SW480 (cell line): ENCODE measurements at places on chromosomes 5 and 9.
A peak's percentile ranks its signal among the peaks of the same experiment; 100 is the strongest.

DNA sequence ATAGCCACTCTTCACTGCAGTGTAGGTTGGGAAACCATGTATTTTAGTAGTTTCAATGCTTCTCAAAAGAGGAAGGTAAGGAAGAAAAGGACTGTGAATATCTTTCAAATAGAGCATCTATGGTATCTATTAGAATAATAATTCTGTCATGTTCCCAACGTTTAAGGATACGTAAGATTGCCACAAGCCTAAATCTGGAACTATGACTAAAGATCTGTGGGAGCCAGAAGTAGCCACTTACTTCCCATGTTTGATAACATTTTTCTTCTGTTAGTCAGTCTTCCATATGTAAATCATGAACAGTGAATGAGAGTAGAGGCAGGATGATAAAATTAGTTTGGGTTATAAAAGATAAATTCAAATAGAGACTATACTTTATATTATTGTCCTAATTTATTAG, 16.3 kb upstream of the MROH2B start:
- DNase-seq, result no peak

- no peak for DNase-seq
These were observed 44.9 kb downstream of the MACROH2A1 start for GRCh38 chr5:135353952-135354721.

DNA sequence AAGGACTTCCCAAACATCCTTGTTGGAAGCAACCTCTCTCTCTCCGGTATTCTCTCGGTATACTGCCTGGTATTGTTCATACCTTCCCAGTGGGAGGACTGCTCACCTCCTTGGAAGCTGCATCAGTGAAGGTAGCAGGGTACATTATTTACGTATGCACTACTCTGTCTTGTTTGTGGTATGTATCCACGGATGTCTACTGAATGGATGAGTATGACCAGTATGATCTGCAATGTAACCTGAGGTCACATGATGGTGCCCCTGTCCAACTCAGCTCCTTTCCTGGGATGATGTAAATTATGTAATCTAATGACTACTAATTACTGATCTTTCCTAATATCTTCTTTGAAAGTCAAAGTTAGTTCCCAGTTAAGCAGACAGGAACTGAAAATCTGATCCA, 32.1 kb downstream of the CEMIP2 start:
- no peak for DNase-seq

- no peak for DNase-seq
These were observed 235.5 kb downstream of the FANCC start for GRCh38 chr9:95081998-95082397.

DNA sequence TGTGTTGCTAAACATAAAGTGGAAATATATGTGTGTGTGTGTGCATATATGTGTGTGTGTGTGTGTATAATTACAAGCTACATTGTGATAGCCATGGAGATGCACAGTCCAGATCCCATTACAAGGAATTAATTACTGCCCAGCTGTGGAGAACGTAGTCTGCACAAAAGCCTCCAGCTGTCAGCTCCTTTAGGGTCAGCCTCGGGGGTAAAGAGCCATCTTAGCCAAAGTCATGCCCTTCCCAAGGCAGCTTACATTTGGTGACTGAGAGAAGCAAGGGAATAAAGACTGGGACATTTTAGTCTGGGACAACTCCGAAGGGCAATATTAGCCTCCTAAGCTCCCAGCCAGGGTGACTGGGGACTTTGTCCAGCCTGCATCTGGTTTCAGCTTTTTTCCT, 21.9 kb upstream of the FOCAD start:
- no peak for DNase-seq

DNA sequence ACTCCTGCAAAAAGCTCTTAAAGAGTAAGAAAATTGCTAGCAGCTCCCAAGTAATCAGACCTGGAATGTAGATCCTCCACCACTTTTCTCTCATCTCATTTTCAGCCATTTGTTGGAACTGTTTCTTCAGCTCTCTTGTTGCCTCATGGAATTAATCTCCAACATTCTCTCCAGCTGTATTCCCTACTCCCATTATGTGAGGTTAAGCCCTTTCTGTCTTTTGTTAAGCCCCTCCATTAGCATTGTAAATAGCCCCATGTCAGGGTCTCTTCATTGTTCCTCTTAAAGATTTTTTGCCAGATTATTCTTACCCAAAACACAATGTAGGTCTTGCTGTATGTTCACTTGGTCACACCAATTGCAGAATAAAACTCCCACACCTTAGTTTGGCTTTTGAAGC, 119.8 kb downstream of the PLPPR1 start:
- no peak for DNase-seq

- peak; percentile 76 for DNase-seq
These were observed 663 bp downstream of the ISOC1 start for GRCh38 chr5:129094924-129095899.

GRCh38 chr9:72169178-72169577, 19.9 kb downstream of the GDA start:
- no peak for DNase-seq
